ENCODE measurements at places on chromosomes 4 and X. TPM values are rescaled to one million over a fixed set of nuclear protein-coding genes. Genes with fewer than 3 reads are reported as not detected.

DNA sequence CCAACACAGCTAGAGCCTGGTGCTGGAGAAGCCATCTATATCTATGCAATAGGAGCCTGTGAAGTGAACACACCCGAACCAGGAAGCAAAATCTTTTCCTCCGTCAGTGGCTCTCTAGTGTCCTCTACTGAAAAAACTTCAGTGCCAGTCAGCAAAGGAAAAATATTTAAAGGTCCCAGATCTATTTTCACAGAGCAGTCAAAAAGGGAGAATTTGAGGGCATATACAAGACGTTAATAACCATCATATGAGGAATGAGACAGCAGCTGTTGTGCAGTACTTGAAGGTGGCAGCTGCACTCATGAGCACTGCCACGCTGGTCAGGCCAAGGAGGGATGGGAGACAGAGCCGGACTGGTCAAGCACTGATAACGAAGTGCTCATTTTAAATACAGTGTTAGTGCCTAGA is 14.4 kb downstream of the MCUB start:
- no peaks in the 10 kb centered on the region for H3K4me1 ChIP-seq
- no peaks in the 10 kb centered on the region for H3K27me3 ChIP-seq
- H3K4me3 ChIP-seq = no peak overlapping the region
- H3K36me3 ChIP-seq = no peaks in the 10 kb centered on the region

DNA sequence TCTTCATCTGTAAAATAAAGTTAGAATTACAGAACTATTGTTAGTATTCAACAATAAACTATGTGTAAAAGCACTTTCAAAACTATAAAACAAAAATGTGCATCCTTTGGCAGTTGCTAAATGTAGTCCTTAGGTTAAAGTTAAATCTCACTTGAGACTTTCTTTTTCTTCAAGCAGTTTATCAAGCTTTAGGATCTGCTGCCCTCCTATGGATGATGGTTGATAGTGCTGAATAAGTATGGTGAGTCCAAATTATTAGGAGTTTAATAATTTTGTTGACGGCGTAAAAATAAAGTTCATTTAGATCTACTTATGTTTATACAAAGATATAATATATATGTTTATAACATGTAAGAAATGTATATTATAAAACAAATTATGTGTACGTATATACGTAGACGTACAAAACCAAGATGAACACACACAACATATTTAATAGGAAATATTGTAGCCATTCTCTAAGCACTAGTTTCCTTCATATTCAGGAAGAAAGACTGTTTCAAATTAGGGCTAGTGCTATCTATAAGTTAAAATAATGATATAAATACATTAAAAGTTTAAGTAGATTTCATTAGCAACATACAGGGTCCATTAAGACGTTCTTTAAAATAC is 22.3 kb downstream of the UGT2A2 start:
- no peak for DNase-seq
- H3K27me3 ChIP-seq = no peaks in the 10 kb centered on the region
- no peaks in the 10 kb centered on the region for H3K4me1 ChIP-seq
- H3K27ac ChIP-seq = no peak overlapping the region
- no peak overlapping the region for H3K4me3 ChIP-seq
- H3K36me3 ChIP-seq = no peaks in the 10 kb centered on the region

The SLC9B1 gene
- total RNA-seq = 0.29 TPM

The GLOD5 gene
- total RNA-seq = not detected

- DNase-seq = no peak
- peaks cover 9% of the 10 kb centered on the region for H3K4me1 ChIP-seq
- H3K36me3 ChIP-seq = no peaks in the 10 kb centered on the region
- H3K27me3 ChIP-seq = peaks cover 25% of the 10 kb centered on the region
- H3K27ac ChIP-seq = no peak overlapping the region
Observed at GRCh38 chr4:173517781-173518424, 12.1 kb downstream of the HAND2 start.

The STK32B gene
- total RNA-seq = 2.7 TPM
